ENCODE measurements at places on chromosomes 6 and 20. TPM values are rescaled to one million over a fixed set of nuclear protein-coding genes. Genes with fewer than 3 reads are reported as not detected.

The SIRPD gene
- total RNA-seq = not detected

- no peak overlapping the region for H3K27ac ChIP-seq
- no peaks in the 10 kb centered on the region for H3K27me3 ChIP-seq
- no peak for DNase-seq
- H3K4me3 ChIP-seq = no peak overlapping the region
- H3K4me1 ChIP-seq = no peaks in the 10 kb centered on the region
Measured at GRCh38 chr20:56903858-56904257, 274.8 kb downstream of the TFAP2C start.

The NOX3 gene
- total RNA-seq = not detected

DNA sequence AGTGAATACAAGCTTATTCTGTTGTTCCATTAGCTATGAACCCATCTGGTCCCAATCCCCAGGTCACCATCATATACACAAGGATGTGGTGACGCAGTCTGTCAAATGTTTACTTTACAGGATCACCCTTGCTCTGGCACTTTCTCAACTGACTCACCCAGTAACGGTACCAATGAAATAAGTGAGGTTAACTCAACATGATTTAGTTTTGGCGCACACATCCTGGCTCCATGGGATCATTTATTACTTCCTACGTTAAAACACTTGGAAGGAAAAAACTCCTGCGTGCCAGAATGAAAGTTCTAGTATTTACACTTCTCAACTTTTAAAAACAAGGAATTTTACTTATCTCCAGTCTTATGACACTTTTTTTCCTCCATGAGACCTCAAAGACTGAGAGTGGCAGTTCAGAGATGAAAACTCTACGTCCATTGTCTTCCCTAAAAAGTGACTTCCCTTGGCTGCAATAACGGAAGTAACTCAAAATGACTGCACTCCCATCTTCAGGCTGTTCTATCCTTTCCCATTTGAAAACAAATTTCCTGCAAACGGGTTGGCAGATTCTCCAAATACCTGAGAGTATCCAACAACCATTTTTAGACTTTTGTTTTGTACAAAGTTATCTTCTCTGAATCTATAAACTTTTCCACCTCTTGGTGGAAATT lies 15.9 kb downstream of the AGPAT4 start:
- no peaks in the 10 kb centered on the region for H3K4me1 ChIP-seq
- H3K27me3 ChIP-seq = no peaks in the 10 kb centered on the region
- H3K4me3 ChIP-seq = no peak overlapping the region
- no peaks in the 10 kb centered on the region for H3K36me3 ChIP-seq

The CPNE5 gene
- total RNA-seq = 0.64 TPM

The SLC32A1 gene
- not detected for total RNA-seq

DNA sequence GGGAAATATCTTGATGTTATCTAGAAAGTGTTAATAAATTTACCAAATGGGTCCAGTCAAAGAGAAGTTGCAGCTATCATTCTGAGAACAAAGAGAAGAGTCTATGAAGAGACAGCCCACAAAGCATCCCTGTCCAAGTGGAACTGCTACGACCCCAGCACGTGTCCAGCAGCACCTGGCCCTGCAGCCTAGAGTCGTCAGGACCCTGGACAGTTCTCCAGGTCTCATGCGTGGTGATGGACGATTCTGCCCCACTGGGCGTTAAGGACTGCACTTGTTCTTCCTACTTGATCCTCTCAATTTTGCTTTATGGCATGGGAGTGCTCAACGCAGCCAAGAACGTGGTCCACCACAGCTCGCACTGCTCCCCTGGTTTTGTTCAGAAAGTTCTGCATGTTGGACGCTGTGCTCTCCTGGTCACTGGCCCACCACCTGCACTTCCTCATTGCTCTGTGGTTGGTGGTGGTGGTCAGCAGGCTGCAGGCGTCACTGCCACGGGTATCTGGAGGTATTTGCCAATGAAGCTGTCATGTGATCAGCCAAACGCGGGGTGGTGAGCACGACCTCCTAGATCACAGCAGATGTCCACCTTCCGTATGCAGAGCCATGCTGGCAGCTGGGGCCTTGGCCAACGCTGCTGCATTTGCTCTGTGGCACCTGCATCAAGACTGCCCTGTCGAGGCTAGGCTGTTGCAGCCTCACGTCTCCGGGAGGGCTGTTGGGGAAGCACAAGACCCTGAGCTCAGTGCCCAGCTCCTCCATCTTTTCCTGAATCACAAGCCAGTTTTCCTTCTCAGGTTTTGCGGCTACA lies 356.4 kb downstream of the CDH4 start:
- no peak for DNase-seq
- H3K4me1 ChIP-seq = peaks cover 9% of the 10 kb centered on the region
- H3K27ac ChIP-seq = no peak overlapping the region

- no peak for DNase-seq
- H3K4me1 ChIP-seq = peaks cover 39% of the 10 kb centered on the region
- H3K27ac ChIP-seq = peak overlapping the region; percentile 96
- no peaks in the 10 kb centered on the region for H3K36me3 ChIP-seq
- H3K4me3 ChIP-seq = peak overlapping the region; percentile 85
Measured at GRCh38 chr6:151388997-151389617, 2.3 kb downstream of the ZBTB2 start.

GRCh38 chr20:40103420-40103819 lies 585.6 kb downstream of the MAFB start:
- H3K4me1 ChIP-seq = no peaks in the 10 kb centered on the region
- DNase-seq = no peak
- H3K27me3 ChIP-seq = no peaks in the 10 kb centered on the region
- H3K27ac ChIP-seq = no peak overlapping the region
- no peaks in the 10 kb centered on the region for H3K36me3 ChIP-seq
- no peak overlapping the region for H3K4me3 ChIP-seq

GRCh38 chr6:15681946-15682345 lies 19.1 kb upstream of the DTNBP1 start:
- no peaks in the 10 kb centered on the region for H3K4me1 ChIP-seq
- H3K4me3 ChIP-seq = no peak overlapping the region
- DNase-seq = no peak
- no peak overlapping the region for H3K27ac ChIP-seq
- no peaks in the 10 kb centered on the region for H3K27me3 ChIP-seq

- no peaks in the 10 kb centered on the region for H3K4me1 ChIP-seq
- no peaks in the 10 kb centered on the region for H3K27me3 ChIP-seq
- no peak for DNase-seq
- no peak overlapping the region for H3K4me3 ChIP-seq
- no peaks in the 10 kb centered on the region for H3K36me3 ChIP-seq
- H3K27ac ChIP-seq = no peak overlapping the region
Measured at GRCh38 chr6:48101290-48101689, 9.7 kb downstream of the PTCHD4 start.

DNA sequence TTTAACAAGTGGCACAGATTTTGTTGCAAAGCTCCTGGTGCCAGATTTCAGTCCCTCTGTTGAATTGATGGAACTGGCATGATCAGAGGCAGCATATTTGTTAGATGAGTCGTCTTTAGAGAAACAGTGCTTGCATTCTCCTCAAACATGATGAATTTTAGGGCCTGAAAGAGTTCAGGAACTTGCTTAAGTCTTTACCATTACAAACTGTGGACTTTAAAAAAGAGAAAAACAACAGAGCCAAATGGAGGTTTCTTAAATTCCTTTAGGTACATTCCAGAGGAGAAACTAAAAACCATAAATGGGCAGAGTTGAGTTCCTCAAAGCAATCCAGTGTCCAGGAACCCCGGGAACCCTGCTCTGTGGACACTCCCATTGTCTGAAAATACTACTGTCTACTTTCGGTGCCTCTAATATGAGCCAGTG lies 2.5 kb downstream of the GTF2H5 start:
- no peak for DNase-seq
- no peaks in the 10 kb centered on the region for H3K36me3 ChIP-seq
- H3K4me1 ChIP-seq = peaks cover 19% of the 10 kb centered on the region

DNA sequence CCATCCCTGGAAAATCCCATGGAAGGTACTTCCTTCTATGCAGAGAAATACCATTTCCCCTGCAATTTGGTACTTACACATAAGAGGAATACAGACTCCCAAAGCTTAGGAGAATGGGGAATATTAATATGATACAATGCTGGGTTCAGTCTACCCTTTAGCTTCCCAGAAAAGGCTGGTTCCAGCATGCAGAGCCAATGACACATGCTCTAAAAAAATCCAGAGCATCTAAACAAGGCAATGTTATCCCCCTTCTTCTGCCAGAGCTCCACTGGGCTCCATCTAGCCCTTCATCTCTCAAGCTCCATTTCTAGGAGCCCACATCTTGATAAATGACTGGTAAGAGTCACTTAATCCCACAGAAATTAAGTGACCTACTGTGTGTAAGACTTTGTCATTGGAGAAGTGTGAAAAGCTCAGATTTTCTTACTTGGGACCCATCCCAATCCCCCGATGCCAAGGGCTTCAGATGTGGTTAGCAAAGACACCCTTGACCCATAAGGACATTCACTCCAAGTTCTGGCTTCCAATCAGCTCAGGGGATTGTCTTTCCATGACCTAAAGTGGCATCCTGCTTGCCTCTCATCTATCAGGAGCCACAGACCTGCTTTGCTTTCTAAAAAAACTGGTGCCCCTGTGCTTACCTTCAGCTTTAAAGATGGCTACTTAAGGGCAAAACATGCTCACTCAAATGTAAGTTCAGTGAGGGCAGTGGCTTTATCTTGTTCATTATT lies 137.5 kb downstream of the UNC5CL start:
- no peaks in the 10 kb centered on the region for H3K27me3 ChIP-seq
- H3K27ac ChIP-seq = no peak overlapping the region
- no peaks in the 10 kb centered on the region for H3K36me3 ChIP-seq
- no peaks in the 10 kb centered on the region for H3K4me1 ChIP-seq

DNA sequence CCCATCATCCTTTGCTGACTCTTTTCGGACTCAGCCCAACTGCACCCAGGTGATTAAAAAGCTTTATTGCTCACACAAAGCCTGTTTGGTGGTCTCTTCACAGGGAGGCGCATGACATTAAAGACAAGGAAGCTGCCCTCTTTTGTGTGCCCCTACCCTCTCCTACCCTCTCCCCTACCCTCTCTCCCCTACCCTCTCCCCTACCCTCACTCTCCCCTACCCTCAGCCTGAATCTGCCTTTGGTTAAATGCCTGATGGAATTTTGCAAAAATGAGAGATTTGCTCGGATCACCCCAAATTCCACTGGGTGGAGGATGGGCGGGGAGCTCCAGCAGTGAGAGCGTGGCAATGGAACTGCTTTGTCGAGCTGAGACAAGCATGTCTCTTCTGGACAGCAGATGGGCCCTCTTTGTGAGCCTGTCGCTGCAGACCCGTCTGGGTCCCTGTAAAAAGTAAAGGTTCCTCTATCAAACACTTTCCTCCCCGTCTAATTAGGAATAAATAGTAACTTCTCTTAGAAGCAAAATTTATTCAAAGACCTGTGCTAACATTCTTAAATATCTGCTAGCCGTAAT lies 76.4 kb upstream of the MLN start:
- no peak for DNase-seq
- peaks cover 13% of the 10 kb centered on the region for H3K4me1 ChIP-seq
- H3K27ac ChIP-seq = no peak overlapping the region
- H3K4me3 ChIP-seq = no peak overlapping the region
- peaks cover 23% of the 10 kb centered on the region for H3K27me3 ChIP-seq

DNA sequence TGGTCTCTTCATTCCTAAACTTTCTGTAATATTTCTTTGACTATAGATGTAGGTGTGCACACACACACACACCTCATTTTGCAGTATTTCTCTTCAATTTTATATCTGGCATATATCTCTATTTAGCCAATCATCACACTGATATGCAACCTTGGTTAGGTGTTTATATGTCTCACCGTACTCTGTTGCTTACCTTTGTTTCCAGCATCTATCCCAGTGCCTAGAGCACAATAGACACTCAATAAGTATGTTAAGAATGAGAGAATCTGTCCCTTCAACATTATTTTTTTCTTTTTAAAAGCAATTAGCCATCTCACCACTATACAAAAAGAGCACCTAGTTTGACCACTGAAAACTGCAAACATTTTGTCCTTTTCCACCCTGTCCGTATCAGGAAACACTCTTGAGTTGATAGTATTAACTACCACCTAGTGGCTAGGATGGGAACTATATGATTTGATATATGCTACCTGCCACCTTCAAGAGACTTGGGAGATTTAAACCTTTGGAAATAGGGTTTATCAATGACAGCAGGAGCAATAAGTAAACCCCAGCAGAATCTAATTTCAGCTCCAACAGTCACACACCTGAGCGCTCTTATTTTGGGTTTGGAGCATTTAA lies 48.7 kb upstream of the RSPO3 start:
- no peak overlapping the region for H3K27ac ChIP-seq
- H3K4me3 ChIP-seq = no peak overlapping the region
- no peaks in the 10 kb centered on the region for H3K27me3 ChIP-seq

The CNR1 gene
- 3.7 TPM for total RNA-seq

DNA sequence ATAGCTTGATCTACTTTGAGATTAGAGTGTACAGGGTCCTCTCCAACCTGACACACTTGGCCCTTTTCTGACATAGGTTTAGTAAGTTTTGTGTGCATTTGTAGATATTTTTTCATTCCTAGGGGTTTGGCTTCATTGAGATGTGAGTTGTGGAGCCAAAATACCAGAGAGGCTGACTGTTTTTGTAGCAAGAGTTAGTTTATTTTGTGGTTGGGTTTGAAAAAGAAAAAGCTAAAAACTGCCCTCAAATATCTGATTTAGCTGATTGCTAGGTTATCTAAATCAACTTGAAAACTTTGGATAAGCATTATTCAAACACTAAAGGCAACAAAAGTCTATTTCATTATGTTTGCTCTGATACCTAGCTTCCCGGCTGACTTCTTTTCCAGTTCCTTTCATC lies 164.7 kb upstream of the CENPW start:
- H3K4me1 ChIP-seq = peaks cover 3% of the 10 kb centered on the region
- H3K27ac ChIP-seq = no peak overlapping the region
- no peak overlapping the region for H3K4me3 ChIP-seq
- H3K27me3 ChIP-seq = no peaks in the 10 kb centered on the region
- H3K36me3 ChIP-seq = no peaks in the 10 kb centered on the region

DNA sequence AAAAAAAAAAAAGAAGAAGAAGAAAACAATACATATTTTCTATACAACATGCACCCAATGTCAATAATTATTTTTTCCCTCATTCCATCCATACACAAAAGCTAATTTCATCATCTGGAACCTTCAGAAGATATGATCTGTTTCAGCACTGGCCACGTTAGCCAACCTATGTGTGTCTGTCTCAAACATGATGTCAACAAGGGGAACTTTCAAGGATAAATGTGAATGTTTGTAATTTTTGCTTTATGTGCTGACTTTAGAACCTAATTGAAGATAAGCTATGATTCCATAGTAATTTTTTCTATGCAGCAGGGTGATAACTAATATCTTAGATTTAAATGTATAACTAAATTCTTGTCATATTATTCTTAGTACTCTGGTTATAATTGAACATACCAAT lies 37.9 kb downstream of the IPCEF1 start:
- no peaks in the 10 kb centered on the region for H3K36me3 ChIP-seq
- no peak overlapping the region for H3K4me3 ChIP-seq
- DNase-seq = no peak
- peaks cover 7% of the 10 kb centered on the region for H3K4me1 ChIP-seq
- H3K27ac ChIP-seq = no peak overlapping the region

The TTK gene
- 6.1 TPM for total RNA-seq

The PMEPA1 gene
- total RNA-seq = 19.3 TPM

The TINAG gene
- not detected for total RNA-seq

- H3K4me1 ChIP-seq = no peaks in the 10 kb centered on the region
- no peak overlapping the region for H3K4me3 ChIP-seq
- no peak overlapping the region for H3K27ac ChIP-seq
- DNase-seq = no peak
- H3K27me3 ChIP-seq = peaks cover 8% of the 10 kb centered on the region
Measured at GRCh38 chr20:23776067-23776771, 25.5 kb upstream of the CST1 start.
